COLO829 (cell line): ENCODE measurements at places on chromosomes 16 and 17.

GRCh38 chr16:27762441-27762840 lies 212.5 kb downstream of the KATNIP start:
- no peak for DNase-seq

DNA sequence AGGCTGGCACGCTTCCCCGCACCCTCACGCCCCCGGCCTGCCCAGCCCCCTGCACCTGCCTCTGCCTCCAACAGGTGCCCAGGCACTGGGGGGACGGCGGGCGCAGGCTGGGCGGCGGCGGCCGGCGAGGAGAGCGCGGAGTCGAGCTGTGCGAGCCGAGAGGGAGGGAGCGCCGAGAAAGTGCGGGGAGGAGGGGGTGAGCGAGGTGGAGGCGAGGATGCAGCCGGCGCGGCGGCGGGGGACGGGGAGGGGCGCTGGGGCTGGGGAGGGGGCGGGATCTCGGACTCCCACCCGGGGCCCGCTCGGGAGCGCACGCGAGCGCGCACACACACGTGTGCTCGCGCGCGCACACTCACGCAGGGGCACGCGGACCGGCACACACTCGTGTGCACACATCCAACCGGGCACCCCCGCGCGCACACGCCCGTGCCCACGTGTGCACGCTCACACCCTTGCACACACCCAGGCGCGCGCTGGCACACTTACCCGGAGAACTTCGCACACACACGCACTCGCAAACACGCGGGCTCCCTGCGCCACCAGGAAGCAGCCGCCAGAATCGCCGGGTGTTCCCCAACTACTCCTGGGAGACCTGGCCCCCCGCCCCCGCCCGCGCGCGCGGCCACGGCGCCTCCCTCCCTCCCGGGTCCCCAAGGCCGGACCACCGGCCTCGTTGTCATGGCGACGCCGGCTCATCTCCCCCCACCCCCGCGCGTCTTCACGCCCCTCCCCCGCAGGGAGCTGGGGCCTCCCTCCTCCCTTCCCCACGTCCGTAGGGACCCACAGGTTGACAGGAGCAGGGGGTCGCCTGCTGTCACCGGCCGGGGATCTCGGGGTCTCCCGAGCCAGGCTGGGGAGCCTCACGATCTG lies at the start of gene DOC2A:
Gene DOC2A (minus strand): TSS at position 184 of the 870 bp plus-strand sequence. CDS start 805 bp downstream, outside the sequence.
- no peak for DNase-seq

- no peak for DNase-seq
These were observed 16.0 kb downstream of the GUCY2D start for GRCh38 chr17:8018436-8018835.

GRCh38 chr17:37650419-37651003 lies 7.3 kb upstream of the DDX52 start:
- peak; percentile 59 for DNase-seq

- no peak for DNase-seq
These were observed 150.3 kb downstream of the BCAS3 start for GRCh38 chr17:60827943-60828342.

DNA sequence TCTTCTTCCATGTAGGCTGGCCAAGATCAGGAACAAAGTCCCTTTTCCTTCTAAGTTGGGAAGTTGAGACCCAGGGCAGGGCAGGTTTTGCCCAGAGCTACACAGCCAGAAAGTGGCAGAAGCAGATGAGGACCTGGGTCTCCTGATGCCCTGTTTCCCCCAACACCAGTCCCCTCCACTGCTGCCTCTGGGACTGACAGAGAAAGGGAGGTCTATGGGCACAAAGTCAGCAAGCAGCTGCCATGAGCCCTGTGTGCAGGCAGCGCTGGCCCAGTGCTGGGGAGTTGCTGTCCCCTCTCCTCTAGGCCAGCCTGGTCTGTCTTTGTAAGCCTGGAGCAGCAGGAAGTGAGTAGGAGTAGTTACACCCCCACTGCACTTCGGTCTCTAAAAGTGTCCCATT lies 46.9 kb upstream of the NKD1 start:
- DNase-seq, result no peak

DNA sequence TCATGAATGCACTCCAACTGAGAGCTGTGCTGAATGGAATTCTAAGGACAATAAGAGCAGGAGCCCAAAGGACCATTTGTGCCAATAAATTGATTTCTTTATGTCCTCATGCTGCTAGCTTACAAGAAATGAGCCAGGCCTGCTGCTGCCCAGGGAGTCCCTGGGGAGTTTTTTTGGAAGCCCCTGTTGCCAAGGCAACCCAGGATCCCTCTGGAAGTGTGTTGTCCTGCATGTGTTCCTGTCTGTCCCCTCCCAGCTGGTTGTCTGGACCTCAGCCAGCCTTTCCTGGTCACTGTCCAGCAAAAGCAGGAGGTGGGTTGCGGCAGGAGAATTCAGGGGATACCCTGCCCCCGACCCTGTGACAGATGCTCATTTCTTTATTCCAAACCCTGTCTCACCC lies 51.0 kb upstream of the GPRC5B start:
- no peak for DNase-seq

- DNase-seq, result no peak
These were observed 4.4 kb downstream of the TMEM204 start for GRCh38 chr16:1537763-1538289.

DNA sequence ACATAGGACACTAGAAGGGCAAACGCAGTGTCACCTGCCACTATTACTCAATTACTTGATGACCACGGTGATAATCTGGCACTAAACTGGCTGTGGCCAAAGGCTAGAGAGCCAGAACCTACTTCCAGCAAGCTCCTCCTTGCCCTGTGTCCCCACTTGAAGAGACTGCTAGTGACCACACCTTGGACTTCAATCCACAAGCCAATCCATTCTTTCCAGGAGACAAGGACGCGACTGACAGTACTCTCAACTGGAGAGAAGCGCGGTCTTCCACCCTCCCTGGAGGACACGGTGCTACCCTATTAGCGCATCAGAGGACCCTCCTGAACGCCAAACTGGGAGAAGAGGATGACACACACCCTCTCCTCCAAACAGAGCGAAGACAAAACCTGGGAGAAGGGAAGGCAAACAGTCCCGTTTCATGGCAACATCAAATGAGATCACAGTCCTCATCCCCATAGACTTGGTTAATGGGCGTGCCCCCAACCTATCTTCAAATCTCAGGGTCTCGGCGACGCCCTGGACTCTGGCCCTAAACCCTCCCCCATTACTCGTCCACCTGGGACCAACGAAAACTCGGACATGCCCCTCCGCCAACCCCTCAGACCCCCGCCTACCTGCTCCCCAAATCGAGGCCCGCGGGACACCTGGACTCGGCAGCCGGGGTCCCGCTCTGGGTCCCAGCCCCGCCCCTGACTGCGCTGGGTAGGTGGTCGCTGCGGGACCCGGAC lies 508 bp downstream of the FLCN start:
- DNase-seq, result no peak

GRCh38 chr17:82087961-82088837 lies 9.8 kb downstream of the FASN start:
- DNase-seq, result no peak

DNA sequence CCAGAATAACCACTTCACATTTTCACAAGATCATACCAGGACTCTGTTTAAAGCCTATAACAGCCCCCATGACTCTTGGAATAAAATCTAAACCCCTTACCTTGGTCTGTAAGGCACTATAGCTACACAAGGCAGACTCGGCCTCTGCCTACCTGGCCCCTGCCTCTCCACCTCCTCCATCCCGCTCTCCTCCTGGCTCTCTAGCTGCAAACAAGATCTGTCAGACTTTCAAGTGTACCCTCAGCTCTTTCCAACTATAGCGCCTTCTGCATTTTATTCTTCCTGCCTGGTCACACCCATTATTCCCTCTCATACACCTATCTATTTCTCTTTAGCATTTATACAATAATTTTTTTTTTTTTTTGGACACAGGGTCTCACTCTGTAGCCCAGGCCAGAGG lies 8.2 kb downstream of the USP31 start:
- DNase-seq, result no peak

- no peak for DNase-seq
These were observed 619.9 kb upstream of the SOX9 start for GRCh38 chr17:71500761-71501555.

DNA sequence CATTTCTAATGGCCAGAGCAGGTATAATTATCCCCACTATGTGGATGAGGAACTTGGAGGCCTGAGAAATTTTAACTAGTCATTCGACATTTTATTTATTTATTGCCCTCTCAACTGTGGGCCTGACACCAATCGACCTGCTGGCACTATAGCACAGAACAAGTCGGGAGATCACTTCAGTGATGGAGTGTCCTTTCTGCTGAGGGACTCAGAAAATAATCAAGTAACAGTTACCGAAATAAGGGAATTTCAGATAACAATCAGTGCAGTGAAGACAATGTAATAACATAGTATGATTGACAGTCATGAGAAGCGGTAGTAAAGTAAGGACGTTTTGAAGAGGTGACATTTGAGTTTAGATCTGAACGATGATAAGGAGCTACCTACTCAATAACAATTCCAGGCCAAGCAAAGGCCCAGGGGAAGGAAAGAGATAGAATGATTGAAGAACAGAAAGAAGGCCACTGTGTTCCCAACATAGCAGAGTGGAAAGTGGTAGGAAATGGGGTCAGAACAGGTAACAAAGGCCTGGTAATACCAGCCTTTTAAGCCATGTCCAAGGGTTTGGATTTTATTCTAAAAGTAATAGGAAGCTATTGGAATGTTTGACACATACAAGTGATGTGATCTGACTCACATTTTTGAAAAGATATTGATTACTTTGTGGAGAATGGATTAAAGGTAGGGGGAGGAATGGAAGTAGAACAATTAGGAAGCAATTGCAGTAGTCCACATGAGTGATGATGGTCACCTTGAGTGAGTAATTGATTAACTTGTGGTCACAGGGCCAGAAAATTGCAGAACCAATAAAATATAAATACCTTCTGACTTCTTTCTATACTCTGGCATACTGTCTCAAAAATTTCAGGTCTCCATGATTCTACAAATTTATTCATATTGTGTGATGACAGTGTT lies 1.4 kb downstream of the STXBP4 start:
- no peak for DNase-seq

- no peak for DNase-seq
These were observed 2.6 kb downstream of the RAI1 start for GRCh38 chr17:17683710-17684365.

DNA sequence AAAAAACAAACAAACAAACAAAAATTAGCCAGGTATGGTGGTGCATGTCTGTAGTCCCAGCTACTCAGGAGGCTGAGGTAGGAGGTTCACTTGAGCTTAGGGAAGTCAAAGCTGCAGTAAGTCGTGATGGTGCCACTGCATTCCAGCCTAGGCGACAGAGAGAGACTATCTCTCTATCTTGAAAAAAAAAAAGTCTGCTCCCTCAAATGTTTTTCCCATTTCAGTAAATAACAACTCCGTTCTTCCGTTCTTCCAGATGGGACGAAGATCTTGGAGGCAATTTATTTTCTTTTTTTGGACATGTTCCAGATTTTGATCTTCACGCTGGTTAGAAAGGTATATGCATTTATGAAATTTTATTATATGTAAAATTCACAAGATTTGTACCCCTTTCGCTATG lies 19.0 kb downstream of the ERAL1 start:
- DNase-seq, result no peak

DNA sequence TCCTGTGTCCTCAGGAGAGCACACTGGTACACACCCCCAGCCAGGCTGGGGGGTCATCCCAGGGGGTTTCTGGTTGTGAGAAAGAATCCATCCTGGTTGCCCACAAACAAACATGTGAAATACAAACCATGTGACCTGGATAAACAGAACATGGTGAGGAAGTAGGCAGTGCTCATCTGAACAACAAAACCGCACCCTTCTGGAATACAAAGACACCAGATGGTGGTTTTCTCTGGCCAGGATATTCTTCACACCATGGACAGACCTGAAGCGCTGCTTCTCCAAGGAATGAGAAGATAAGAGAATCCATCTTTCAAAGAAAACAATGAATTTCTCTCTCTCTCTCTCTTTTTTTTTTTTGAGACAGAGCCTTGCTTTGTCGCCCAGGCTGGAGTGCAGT lies 302.3 kb downstream of the SLC39A11 start:
- DNase-seq, result no peak

DNA sequence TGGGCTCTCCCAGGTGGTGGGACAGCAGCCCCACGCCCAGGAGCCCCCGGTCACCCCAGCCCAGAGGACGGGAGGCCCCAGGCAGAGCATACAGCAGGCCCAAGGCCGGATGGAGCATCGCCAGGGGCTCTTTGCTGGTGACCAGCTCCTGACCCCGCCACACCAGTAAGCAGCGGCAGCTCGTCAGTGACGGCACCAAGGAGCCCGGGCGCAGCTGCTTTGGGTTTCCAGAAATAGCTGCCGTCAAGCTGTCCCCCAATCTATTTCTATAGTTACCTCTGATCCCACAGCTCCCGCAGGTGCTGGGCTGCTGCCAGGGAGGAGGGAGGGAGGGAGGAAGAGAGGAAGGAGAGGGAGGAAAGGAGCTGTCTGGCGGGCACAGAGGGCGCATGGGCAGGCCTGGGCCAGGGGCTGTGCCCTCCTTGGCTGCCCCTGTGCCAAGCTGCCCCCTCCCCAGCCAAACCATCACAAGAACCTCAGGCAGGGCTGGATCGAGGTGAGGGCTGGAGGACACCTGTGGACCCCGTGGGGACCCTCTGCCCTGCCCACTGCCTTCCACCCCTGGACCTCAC lies 10.8 kb upstream of the RASD1 start:
- no peak for DNase-seq

DNA sequence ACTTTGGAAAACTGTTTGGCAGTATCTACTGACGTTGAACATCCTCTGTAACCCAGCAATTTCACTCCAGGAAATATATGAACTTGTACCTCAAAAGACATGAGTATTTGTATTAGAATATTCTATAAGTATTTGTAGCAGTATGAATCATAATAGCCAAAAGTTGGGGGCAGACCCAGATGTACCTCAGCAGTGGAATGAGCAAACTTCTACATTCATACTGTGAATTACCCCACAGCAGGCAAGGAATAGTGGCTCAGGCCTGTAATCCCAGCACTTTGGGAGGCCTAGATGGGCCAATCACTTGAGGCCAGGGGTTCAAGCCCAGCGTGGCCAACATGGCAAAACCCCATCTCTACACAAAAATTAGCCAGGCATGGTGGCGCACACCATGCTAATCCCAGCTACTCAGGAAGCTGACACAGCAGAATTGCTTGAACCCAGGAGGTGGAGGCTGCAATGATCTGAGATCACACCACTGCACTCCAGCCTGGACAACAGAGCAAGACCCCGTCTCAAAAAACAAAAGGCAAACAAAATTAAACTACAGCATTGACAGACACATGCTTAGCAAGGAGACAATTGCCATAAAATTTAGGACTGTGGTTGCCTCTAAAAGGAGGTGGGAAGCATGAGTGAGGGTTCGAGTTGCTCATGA lies 11.2 kb upstream of the HELZ start:
- DNase-seq, result no peak

GRCh38 chr17:64411999-64412771 lies 21.5 kb upstream of the PECAM1 start:
- no peak for DNase-seq

DNA sequence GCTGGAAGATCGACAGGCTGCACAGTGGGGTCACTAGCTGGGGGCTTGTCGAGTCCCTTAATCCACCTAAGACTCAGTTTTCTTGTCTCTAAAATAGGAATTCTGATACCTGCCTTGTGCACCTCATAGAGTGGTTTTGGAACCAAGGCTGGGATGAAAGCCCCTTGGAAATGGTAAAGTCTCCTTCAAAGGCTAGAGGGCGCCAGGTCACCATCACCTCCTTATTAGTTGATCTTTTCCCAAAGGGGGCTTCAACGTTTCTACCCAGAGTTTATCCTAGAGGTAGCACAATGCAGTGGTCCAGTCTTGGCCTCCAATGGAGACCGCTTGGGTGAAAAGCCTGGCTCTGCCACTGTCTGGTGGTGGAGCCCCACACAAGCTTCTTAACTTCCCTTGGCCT lies 158.2 kb downstream of the AIPL1 start:
- DNase-seq, result no peak

- no peak for DNase-seq
These were observed 917 bp downstream of the SPEM2 start for GRCh38 chr17:7426203-7426863.

- DNase-seq, result no peak
These were observed 52.4 kb upstream of the IRX5 start for GRCh38 chr16:54878301-54878700.
